Neural progenitor cell (in vitro differentiated cells): ENCODE measurements at places on chromosomes 2 and 18. TPM values are rescaled to one million over a fixed set of nuclear protein-coding genes. Genes with fewer than 3 reads are reported as not detected.

The CRYBA2 gene
- total RNA-seq, result not detected in 2 replicates

- H3K27ac ChIP-seq, result no peak overlapping the region
- H3K27me3 ChIP-seq, result no peaks in the 10 kb centered on the region
- no peaks in the 10 kb centered on the region for H3K36me3 ChIP-seq
- DNase-seq, result no peak
- peaks cover 9% of the 10 kb centered on the region for H3K4me1 ChIP-seq
- no peak overlapping the region for H3K4me3 ChIP-seq
Observed at GRCh38 chr2:106126705-106127281, 67.3 kb downstream of the UXS1 start.

The AQP12B gene
- not detected in 2 replicates for total RNA-seq

The CTAGE1 gene
- not detected in 2 replicates for total RNA-seq

DNA sequence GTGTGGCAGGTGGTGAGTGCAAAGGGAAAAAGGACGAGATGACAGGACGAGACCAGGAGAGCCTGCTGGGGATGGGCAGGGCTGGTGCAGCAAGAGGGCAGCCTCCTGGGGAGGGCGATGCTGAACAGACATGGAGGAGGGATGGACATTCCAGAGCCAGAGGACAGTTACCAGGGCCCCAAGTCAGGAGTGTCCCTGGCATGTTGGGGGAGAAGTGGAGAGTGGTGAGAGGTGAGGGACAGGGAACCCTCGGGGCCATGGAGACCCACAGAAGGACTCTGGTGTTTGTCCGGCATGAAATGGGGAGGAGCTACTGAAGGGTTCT, 19.0 kb downstream of the MTERF4 start:
- H3K36me3 ChIP-seq, result no peaks in the 10 kb centered on the region
- H3K4me3 ChIP-seq, result no peak overlapping the region
- DNase-seq, result no peak
- peaks cover 4% of the 10 kb centered on the region for H3K4me1 ChIP-seq
